NCI-H1092 treated with DMSO at 0.1 percent for 48 hours (cell line): ENCODE measurements at places on chromosomes 5 and 9.

GRCh38 chr5:1161833-1162229 is 39.6 kb upstream of the SLC6A19 start:
- peak; percentile 86 for DNase-seq

GRCh38 chr5:42285230-42285629 is 138.0 kb upstream of the GHR start:
- DNase-seq: no peak

DNA sequence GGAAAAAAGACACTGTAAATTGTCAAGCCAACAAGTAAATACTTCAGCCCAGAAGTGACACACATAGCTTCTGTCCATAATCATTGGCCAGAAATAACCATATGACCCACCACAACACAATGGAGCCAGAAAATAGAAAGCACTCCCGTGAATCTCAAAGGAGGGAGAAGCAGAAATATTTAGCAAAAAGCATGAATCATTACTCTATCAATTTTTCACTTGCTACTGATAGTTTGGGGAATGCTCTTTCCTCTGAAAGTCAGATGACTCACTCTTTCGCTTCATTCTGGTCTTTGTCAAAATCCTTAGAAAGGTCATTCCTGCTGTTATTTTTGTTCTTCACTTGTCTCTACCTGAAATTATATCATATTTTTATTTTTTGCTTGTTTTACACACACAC is 312.6 kb downstream of the TMEM232 start:
- no peak for DNase-seq

- peak; percentile 88 for DNase-seq
Observed at GRCh38 chr9:108272349-108272899, 583.4 kb downstream of the ACTL7B start.

GRCh38 chr5:16104961-16105360 is 74.6 kb downstream of the MARCHF11 start:
- DNase-seq: no peak

GRCh38 chr5:93378073-93378472 is 202.9 kb downstream of the NR2F1-AS1 start:
- DNase-seq: no peak

- no peak for DNase-seq
Observed at GRCh38 chr5:36403632-36404311, 102.1 kb upstream of the RANBP3L start.

GRCh38 chr5:62000646-62001045 is 305.4 kb upstream of the KIF2A start:
- no peak for DNase-seq
